Substantia nigra (tissue), 51 donors: ENCODE measurements at places on chromosomes 12 and 14.

DNA sequence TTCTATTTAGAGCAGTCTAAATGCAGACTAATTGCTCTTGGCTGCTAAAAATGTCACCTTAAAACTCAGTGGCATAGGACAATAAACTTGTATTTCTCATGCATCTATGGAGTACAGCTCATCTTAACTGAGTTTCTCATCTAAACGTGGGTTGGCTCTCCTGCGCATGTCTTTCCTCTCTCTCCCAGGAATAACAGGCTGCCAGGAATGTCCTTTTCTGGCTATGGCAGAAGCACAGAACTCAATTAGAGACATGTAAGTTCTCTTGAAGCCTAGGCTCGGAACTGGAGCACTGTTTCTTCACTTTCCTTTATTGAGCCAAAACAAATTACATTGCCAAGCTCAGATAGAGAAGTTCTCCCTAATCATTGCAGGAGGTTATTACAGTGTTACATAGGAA lies 722.3 kb upstream of the FLRT2 start:
- no peak for DNase-seq

- peak; percentile 8 for DNase-seq
Observed at GRCh38 chr14:76191297-76191696, 39.6 kb downstream of the GPATCH2L start.

DNA sequence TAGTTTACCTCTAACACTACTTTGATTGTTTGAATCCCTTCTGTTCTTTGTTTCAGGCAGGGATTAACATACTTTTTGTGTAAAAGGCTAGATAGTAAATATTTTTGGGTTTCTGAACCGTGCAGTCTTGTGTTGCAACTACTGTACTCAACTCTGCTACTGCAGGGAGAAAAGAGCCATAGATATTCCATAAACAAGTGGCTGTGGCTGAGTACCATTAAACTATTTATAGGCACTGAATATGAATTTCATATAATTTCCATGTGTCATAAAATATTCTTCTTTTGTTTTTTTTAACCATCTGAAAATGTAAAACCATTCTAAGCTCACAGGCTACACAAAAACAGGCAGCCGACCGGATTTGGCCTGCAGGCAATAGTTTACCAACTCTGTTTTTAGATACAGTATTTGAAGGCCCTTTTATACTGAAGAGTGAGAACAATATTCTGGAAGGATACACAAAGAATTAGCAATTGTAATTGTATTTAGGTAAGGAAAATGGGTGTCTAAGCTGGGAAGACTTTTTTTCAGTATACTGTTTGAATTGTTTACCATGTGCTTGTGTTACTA lies 15.7 kb downstream of the NR1H4 start:
- DNase-seq: no peak

DNA sequence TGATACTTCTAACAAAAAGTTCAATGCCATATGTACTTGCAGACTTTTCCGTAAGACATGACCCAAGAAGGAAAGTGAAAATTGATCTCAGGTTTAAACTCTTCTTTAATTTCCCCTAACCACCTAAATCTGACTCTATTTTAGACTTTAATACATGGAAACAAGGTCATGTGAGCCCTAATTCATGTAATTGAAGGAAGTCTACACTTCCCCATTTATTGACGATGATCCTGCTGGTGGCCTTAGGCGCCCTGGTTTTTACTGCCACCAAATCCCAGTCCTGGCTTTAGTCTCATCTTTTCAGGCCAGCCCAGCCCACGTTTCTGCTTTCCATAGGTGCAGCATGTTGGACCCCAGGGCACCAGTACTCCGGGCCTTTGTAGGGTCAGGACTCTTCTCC lies 157.9 kb downstream of the PELI2 start:
- DNase-seq: no peak

- DNase-seq: no peak
Observed at GRCh38 chr12:18897823-18898222, 159.9 kb downstream of the CAPZA3 start.

GRCh38 chr14:61381553-61381952 lies 60.2 kb downstream of the PRKCH start:
- no peak for DNase-seq

- no peak for DNase-seq
Observed at GRCh38 chr14:65976761-65977404, 509.3 kb upstream of the CCDC196 start.

DNA sequence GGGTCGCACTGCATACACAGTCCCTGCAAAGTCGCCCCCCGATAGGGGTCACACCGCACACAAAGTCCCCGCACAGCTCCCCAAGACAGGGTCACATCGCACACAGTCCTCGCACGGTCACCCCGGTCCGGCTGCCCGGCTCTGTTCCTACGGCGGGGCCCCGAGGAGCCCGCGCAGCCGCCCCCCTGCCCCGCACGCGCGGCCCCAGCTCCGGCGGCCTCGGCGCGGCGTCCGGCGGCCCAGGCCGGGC lies 300 bp downstream of the SSH1 start:
- DNase-seq: no peak

- DNase-seq: no peak
Observed at GRCh38 chr12:96164951-96165811, 29.0 kb upstream of the ELK3 start.

- DNase-seq: no peak
Observed at GRCh38 chr14:102206918-102207317, 67.2 kb downstream of the WDR20 start.

DNA sequence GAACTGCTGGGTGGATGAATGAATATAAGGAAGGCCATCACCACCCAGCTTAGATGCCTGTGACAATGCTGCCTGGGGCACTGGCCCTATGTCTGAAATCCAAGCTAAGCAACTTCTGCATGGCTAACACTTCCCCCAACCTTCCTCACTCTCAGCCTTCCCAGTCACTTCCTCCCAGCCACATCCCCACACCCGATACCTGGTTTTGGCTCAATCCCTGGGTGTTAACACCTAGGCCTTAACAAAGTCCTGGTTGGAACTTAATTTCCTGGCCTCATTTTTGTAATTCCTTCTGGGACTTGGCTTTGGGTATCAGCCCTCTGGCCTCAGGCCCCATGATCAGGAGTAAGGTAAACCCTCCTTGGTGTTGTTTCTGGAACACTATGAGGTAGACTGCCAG lies 110.0 kb downstream of the EFCAB11 start:
- DNase-seq: no peak

GRCh38 chr12:117328556-117329100 lies 32.8 kb downstream of the NOS1 start:
- DNase-seq: no peak

DNA sequence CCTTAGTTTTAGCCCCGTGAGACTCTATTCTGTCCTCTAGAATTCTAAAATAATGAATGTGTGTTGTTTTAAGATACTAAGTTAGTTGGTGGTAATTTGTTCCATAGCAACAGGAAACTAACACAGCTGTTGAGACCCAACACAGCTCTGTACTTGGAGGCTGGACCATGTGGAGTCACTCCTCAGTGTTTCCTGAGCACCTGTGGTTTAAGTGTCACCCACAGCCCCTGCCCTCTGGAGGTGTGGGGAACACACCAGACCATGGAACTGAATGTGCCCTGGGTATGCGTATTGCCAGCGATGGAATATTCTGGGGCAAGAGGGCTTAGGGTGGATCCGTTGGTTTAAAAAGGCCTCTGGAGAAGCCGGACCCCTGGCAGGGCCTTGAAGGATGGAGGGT lies 16.6 kb upstream of the GPR68 start:
- DNase-seq: no peak

DNA sequence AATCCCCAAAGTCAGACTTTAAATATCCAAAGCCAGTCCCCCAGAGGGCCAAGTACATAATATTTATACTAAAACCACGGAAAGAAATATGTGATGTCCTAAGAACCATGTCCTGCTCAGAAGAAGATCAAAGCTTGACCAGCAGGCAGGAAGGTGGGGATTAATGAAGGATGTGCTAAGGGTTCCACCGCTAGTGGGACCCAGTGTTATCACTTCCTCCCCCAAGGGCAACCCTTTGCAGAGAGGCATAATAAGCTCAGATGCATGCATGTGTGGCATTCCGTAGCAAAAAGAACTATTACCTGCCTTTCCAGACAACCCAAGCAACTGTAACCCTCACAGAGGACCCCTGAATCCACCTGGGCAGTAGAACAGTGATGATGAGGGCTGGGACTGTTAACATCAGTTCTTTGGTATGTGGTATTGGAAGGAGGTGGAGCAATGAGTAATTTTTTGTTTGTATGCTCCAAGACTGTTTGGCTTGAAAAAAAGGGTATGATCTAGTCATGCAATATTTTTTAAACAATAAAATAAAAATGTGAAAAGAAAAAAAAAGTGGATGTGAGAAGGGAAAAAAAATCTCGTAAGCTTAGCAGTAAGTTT lies 71.7 kb upstream of the ETV6 start:
- no peak for DNase-seq

DNA sequence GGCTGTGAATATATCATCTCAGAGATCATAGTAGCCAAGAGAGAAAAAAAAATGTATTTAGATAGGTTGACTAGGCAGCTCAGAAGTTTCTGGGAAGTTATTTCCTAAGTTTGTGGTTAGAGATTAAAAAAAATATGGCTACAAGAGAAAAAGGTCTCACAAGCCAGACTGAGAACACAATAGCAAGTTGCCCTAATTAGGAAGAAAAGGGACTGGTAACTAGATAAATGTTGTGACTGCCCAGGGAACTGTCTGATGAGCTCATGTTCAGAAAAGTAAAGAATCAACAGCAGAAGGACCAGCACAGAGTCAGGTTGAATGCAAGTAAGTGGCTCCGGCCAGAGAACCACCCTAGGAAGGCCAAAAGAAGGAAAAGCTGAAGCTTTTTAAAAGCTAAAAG lies 256.6 kb downstream of the PRKD1 start:
- no peak for DNase-seq

GRCh38 chr14:54809767-54810166 lies 92.9 kb downstream of the GCH1 start:
- no peak for DNase-seq
